T-helper 1 cell treated with Interleukin-12 subunit alpha and Interleukin-12 subunit beta and Interleukin-4 antibody, amounts not matched to agents 30 ng/mL and 1 ng/mL, for 36 hours (primary cell): ENCODE measurements at places on chromosomes 5 and 9. TPM values are rescaled to one million over a fixed set of nuclear protein-coding genes. Genes with fewer than 3 reads are reported as not detected.

Gene EGFLAM
- not detected in 2 replicates for total RNA-seq

Gene MAMDC2
- total RNA-seq, result not detected in 2 replicates

Gene INPP5E
- total RNA-seq, result 23.2 and 23.8 TPM in 2 replicates

Gene S1PR3
- 0.22 and 0.32 TPM in 2 replicates for total RNA-seq

Gene SPATA31D1
- total RNA-seq, result not detected in 2 replicates
